Tibial nerve (tissue), 4 donors: ENCODE measurements at places on chromosomes 16 and 17.

DNA sequence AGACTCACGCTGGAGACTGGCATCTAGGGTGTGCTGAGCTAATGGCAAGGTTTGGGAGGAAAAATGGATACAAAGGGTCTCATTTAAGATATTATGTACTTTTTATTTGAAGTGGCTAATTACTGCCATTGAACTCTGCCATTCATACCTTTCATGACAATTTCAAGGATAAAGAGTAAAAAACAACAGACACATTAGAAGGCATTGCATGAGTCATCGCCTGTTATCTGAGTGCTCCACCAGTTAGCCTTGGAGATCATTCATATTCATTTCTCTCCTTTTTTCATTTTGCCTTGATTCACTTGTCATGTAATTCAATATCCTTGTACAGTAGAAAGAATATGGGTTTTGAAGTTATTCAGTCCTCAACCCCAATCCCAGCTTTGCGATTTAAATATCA, 109.5 kb downstream of the CDH8 start:
- no peak for DNase-seq

- DNase-seq = no peak
Measured at GRCh38 chr16:5349670-5350517, 252.3 kb upstream of the EEF2KMT start.

DNA sequence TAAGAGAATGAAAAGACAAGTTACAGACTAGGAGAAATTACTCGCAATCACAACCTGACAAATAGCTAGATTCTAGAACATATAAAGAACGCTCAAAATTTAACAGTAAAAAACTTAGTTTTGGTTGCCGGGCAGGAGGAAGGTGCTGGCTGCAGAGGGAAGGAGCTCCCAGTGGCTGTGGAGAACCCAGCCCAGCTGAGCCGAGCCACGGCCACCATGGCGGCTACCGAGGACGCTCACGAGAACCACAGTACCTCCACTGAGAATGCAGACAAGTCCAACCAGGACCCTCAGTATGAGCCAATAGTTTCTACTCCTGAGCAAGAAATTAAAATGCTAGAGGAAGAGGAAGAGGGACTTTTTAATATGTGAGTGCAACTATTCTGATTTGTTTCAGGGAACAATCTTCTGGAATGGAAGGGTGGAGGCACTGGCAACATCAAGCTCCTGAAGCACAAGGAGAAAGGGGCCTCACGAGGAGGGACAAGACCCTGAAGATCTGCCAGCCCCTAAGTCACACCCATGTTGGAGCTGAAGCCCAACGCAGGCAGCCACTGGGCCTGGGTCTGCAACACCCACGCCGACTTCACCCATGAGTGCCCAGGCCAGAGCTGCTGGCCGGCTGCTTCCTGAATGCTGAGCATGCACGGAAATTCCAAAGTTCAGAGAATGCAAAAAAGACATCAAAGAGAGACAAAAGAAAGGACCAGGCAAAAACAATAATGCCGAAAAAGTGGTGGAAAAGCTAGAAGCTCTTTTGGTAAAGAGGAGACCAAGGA, 55.0 kb downstream of the DNAH17 start:
- no peak for DNase-seq

- no peak for DNase-seq
Measured at GRCh38 chr16:81860287-81861266, 81.5 kb downstream of the PLCG2 start.

GRCh38 chr17:43927060-43927864, 15.0 kb downstream of the PPY start:
- no peak for DNase-seq

GRCh38 chr17:55057184-55057583, 88.6 kb downstream of the STXBP4 start:
- no peak for DNase-seq

DNA sequence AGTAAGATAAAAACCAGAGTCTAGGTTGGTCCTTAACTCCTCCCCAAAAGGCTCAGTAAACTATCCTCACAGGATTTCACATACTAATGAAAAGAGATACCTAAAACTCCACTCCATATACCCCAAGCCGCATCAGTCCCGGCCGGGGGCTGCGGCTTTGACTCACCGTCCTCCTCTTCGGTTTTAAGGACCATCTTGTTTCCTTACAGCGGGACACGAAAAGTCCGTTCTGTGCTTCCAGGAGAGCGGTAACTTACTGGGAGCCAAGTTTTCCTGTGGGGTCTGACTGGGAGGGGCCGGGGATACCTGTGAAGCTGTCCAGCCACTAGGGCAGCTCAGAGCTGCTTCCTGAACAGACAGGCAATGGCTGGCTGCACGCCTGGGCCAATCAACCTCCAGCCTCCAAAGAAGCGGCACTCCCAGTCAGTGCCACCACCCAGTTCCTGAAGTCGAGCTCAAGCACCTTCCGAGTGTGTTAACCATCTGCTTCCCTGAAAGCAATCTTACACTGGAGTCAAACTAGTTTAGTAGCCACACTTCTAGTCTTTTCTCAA, 45.5 kb downstream of the CYTH1 start:
- DNase-seq = peak; percentile 49

DNA sequence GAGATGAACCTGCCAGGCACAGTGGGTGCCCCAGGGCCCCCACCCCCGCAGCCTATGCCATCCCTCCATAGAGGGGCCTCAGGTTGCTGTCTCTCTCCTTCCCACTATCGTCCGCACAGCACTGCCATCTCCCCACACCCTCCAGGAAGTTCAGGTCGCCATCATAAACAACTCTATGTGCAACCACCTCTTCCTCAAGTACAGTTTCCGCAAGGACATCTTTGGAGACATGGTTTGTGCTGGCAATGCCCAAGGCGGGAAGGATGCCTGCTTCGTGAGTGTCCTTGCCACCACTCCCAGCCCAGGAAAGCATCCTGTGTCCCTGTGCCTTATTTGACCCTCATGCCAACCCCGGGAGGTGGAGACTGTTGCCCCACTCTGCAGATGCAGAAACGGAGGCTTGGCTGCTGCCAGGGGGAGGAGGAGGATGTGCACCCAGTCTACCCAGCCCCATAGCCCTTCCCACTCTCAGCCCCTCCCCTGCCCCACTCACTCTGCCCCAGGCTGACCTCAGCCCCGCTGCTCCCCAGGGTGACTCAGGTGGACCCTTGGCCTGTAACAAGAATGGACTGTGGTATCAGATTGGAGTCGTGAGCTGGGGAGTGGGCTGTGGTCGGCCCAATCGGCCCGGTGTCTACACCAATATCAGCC, 3.9 kb downstream of the PRSS21 start:
- no peak for DNase-seq

DNA sequence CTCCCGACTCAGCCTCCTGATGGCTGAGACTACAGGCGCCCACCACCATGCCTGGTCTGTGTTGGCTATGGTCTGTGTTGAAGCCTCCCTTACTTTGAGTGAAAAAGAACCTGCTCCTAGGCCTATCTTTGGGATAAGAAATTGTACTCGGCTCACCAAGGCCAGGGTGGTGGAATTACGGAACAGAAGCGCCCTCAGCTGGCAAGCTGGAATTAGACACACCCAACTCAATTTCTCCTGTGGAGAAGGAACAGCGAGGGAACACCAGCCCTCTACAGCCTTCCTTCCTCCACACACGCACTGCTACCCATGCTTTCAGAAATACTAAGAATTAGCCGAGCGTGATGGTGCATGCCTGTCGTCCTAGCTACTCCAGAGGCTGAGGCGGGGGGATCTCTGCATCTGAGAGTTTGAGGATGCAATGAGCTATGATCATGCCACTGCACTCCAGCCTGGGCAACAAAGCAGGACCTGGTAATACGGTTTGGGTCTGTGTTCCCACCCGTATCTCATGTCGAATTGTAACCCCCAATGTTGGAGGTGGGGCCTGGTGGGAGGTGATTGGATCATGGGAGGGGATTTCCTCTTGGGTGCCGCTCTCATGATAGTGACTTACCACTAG, 40.1 kb upstream of the RBBP6 start:
- no peak for DNase-seq

GRCh38 chr17:38783227-38783626, 16.1 kb downstream of the PIP4K2B start:
- no peak for DNase-seq

GRCh38 chr17:49486012-49486641, 9.0 kb upstream of the NGFR start:
- DNase-seq = no peak

DNA sequence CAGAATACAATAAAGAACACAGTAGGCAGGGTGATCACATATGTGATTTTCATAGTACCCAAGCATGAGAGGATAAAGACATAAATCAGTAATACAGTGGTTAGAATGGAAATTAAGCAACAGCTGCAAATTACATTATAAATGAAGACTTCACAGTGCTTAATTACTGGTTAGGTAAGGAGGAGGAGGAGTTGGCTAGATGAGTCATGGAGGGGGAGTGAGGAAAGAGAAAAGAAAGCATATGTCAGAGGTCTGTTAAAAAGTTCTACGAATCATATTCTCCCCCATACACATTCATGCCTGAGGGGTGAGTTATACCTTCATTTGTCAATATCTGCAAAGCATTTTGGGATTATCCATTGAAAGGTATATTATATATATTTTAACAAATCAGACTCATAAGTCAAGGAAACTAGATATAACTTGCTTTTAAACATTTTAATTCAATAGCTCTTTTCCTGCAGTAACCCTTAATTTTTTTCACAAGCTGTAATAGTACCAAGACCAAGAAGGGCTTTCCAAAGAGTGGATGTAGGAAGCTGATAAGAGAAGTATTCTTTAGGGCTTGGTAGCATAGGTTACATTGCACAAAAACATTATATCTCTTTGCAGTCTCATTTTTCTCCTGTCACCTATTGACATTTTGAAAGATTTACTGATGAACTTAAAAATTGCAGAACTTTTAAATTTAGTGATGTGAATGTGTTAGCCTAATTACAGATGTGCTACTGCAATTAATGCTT, 99.3 kb downstream of the STXBP4 start:
- DNase-seq = no peak

- DNase-seq = no peak
Measured at GRCh38 chr16:80620736-80621605, 80.2 kb downstream of the DYNLRB2 start.

DNA sequence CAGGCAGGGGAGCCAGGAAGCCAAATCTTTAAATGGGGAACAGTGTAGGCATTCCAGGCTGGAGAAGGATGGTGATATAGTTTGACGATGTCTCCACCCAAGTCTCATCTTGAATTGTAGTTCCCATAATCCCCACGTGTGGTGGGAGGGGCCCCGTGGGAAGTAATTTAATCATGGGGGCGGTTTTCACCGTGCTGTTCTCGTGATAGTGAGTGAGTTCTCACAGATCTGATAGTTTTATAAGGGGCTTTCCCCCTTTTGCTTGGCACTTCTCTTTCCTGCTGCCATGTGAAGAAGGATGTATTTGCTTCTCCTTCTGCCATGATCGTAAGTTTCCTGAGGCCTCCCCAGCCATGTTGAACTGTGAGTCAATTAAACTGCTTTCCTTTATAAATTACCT, 28.8 kb downstream of the GINS3 start:
- no peak for DNase-seq

GRCh38 chr17:33689725-33690124, 396.6 kb upstream of the ASIC2 start:
- no peak for DNase-seq

- DNase-seq = no peak
Measured at GRCh38 chr17:73232587-73233373, 28.9 kb downstream of the CPSF4L start.

GRCh38 chr17:51487947-51488346, 227.6 kb downstream of the UTP18 start:
- DNase-seq = no peak

GRCh38 chr16:23501291-23501690, 9.0 kb downstream of the GGA2 start:
- DNase-seq = no peak

- DNase-seq = no peak
Measured at GRCh38 chr17:42562388-42563142, 617 bp downstream of the COASY start.

DNA sequence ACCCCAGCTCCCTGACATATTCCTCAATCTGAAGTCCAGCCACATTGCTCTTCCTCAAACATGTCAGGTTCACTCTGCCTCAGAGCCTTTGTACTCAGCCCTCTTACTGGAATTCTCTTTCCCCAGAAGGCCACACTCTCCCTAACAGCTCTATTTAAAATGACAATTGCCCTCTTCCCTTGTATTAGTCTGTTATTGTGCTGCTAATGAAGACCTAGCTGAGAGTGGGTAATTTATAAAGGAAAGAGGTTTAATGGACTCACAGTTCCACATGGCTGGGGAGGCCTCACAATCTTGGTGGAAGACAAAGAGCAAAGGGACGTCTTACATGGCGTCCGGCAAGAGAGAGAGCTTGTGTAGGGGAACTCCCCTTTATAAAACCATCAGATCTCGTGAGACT, 46.0 kb downstream of the HS3ST2 start:
- DNase-seq = no peak

DNA sequence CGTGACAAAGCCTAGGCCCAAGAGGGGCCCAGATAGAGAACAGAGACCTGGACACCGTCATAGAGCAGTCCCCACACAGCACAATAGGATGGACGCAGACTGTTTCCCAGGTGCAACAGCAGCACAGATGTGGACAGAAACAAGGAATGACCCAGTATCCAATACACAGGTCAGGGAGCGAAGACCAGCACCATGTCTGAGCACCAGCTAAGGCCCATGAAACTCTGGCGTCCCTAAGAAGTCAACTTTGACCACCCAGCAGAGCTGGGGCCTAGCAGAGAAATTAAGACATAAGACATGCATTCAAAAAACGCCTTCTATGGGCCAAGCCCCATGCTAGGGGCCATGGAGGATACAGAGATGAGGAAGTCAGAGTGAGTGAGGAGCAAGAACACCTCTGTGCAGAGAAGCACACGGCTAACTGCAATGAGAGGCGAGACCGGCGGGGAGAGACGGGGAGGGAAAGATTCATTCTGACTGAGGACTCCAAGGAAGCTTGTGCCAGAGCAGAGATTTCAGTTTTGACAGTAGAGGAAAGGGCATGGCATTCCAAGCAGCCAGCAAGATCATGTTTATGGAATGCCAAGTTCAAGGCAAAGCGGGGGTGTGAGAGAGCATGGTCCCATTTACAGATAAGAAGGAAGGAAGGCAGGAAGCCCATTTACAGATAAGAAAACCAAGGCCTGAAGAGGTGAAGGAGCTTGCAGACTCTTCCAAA, 50.8 kb downstream of the PITPNM3 start:
- no peak for DNase-seq

DNA sequence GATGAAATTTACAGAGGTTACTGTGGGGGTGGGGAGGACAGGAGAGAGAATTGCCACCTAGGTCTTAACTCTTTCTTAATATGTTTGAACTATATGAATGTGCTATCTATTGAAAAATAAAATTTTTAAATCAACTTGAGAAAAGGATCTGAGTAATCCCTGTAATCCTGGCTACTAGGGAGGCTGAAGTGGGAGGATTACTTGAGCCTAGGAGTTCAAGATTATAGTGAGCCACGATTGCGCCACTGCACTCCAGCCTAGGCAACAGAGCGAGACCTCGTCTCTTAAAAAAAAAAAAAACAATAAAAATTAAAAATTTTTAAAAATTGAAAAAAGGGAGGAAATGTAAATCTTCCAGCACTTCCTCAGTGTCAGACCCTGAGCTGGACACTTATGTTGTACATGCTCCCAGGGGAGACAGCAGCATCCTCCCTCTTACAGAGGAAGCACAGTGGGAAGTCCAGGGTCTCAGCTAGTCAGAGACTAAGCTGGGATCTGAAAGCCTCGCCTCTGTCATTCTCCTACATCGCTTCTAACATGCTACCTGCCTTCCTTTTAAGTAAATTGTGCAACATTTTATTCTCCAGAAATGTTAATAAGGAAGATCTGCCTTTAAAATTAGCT, 21.9 kb downstream of the PMM2 start:
- DNase-seq = no peak
